ENCODE measurements at places on chromosomes 6 and 20. TPM values are rescaled to one million over a fixed set of nuclear protein-coding genes. Genes with fewer than 3 reads are reported as not detected.

- no peak for DNase-seq
Measured at GRCh38 chr6:30760549-30760948, 16.2 kb upstream of the IER3 start.

- DNase-seq, result peak; percentile 42
Measured at GRCh38 chr20:31543966-31544598, 29.8 kb downstream of the HM13 start.

DNA sequence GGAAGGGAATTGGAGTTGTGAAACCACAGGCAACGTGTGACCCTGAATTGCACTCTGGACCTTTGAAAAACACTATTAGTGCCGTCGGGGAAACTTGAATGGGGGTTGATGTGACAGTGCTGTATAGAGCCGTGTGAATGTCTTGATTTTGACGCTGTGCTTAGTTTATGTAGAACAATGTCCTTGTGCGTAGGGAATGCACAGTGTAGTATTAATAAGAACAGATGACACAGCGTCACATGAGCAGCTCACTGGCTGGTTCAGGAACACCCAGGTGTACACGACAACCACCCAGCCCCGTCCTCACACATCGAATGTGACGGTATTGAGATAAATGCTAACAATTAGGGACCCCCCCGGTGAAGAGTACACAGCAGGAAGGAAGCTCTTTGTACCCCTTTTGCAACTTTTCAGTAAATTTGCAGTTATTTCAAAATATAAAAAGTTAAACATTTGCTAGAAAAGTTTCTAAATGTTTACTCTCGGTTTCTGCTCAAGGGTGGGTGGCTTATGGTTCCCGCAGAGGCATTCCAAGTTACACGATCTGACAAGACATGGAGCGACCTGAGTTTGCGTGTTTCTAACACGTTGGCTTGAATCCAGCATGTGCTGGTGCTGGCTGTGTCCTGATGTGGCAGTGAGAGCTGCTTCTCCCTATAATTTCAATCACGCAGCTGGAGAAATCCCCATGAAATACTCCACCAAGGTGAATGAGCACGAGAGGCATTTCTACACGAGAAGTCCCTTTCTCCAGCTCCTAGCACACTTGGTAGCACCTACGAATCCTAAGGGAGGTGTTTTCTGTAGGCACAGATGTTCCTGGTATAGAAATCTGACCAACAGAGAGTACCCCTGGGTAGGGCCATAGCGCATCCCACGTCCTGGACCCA lies 208.0 kb upstream of the EXOC2 start:
- no peak for DNase-seq

- no peak for DNase-seq
Measured at GRCh38 chr6:28953039-28953584, 29.3 kb upstream of the TRIM27 start.

GRCh38 chr20:9507544-9508239 lies 6.7 kb upstream of the LAMP5 start:
- DNase-seq, result no peak

GRCh38 chr6:20252311-20252710 lies 40.0 kb upstream of the MBOAT1 start:
- DNase-seq, result no peak

The TNFRSF6B gene
- 2.8 TPM for polyA plus RNA-seq

DNA sequence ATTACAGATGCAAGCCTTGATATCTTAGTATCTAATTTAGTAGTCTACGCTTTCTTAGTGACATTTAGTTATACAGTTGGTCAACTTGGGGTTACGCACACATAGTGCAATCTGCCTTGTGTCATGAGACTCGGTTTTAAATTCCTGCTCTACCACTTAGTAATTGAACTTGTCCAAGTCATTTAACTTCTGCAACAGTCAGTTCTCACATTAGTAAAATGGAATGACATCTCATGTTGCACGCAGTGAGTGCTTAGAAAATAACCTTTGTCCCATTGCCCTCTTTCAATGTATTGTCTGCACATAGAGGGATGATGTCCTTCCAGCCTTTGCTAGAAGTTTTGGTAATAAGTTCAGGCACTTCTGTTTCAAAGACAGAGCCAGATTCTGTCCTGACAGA lies 48.6 kb downstream of the TMEM170B start:
- no peak for DNase-seq

DNA sequence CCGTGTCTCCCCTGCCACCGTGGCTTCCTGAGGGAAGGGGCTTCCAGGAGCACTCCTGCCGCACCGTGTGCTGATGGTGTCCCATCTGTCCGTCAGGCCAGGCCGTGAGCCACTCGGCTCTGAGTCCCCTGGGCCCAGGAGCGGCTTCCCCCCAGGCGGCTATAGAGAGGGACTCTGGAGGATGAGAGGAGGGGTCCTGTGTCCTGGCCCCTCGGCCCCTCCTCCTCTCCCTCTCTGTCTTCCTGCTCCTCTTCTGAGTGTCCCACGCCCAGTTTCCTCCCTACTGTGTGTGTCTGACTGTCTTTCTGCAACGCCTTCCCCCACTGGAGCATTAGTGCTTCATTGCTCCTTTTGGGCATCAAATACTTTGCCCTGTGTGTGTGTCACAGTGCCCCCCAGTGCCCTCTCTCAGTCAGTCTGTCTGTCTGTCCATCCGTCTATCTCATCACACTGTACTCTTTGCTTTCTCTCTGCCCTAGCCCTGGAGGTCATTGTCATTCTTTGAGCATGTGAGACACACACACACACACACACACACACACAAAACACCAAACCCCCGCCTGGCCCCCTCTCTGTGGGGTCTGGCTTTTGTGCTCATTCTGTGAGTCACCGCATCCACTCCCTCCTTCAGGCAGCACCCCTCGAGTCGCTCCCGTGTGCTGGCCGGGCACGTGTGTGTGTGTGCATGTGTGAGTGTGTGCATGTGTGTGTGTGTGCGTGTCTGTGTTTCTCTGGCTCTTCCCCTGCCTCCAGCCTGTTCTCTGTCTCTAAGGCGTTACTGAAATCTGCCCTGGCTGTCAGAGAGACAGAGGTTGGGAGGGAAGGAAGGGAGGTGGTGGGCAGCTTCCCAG lies 71.9 kb downstream of the SRC start:
- no peak for DNase-seq

GRCh38 chr20:46970937-46971630 lies 76.4 kb downstream of the EYA2 start:
- DNase-seq, result no peak

DNA sequence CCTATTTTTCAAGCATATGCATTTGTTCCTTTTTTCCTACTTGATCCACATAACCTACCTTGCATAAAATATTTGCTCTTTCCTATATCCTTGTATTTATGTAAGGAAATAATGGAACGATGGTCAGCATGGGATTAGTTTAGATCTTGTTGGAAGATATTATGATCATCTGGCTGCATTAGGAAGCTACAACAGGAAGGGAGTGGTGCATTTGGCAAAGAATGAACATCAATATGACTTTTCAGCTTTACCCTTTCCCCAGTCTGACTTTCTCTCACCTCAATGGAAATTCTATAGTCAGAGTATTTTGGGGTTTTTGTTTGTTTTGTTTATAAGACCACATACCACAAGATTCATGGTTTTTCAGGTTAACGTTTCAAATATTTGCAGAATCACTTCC lies 66.0 kb downstream of the HS3ST5 start:
- no peak for DNase-seq

The NTSR1 gene
- polyA plus RNA-seq, result 2.4 TPM

DNA sequence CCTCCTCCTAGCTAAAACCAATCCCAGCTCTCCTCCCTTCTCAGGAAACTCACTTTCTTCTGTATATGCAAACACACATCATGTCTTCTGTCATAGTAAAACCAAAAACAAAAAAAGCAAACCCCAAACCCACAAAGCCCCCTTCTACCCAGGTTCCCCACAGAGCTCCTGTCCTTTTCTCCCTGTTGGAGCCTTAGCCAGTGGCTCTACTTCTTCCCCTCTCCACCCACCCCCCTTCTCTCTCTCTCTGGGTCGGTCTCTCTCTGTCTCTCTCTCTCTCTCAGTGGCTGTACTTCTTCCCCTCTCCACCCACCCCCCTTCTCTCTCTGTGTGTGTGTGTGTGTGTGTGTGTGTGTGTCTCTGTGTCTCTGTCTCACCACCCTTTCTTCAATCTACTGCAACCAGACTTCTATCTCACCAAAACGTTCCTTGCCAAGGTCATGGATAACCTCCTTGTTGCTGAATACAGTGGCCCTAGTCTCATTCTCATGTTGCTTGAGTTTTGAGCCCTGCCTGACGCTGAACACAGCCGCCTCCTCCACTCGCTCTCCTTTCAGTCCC lies 8.7 kb upstream of the OSER1 start:
- DNase-seq, result no peak

GRCh38 chr20:16388731-16389130 lies 184.5 kb downstream of the KIF16B start:
- no peak for DNase-seq

DNA sequence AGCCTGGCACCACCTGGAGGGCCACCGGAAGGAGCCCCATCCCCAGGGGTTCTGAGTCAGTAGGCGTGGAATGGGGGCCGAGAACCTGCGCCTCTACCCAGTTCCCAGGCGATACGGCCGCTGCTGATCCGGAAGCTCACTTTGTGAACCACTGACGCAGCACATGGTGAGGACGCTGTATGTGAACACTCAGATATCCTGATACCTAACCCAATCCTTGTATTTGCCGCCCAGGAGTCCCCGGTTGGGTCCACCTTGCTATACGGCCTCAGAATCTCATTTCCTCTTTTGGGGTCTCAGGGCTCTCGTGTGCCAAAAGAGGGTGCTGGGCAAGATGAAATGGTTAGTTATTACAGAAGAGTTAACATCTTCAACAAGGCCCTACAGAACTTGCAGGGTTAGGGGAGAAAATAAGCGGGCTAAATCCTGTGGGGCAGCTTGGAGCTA lies 604 bp upstream of the RAB5IF start:
- no peak for DNase-seq

DNA sequence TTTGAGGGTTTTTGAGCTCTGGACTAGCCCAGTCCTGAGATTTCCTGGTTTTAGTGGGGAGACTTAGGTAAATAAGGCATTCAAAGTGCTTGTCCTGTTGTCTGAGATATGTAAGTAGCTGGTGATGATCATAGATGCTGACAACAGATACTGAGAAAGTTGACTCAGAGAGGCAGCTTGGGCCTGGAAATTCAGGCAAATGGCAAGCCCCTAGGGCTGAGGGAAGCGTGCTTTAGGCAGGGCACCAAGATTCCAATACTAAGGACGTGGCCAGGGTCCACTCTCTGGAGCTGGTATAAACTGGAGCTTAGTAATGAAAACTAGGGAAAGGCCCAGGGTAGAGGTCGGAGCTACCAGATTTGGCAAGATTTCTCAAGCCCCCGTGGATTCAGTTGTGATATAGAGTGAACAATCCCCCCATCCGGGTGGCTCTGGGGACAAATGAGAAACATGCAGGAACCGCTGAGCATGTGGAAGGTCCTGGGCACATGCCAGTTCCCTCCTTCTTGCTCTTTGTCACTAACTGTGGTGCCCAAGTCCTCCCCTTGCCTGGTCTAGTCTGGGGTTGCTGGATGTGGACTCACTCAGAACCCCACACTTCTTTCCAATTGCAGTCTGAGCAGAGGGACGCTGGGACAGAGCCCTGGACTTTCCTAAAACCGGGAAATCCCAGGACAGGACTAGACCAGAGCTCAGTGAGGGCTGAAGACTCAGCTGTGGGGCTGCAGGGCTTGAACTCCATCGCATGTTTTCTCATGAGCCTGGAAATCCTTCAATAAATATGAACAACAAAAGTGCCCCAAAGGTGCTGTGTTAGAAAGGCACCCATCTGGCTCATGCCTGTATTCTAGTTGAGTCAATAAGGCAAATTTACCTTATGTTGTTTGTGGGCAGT lies 10.3 kb downstream of the SLC22A3 start:
- no peak for DNase-seq

DNA sequence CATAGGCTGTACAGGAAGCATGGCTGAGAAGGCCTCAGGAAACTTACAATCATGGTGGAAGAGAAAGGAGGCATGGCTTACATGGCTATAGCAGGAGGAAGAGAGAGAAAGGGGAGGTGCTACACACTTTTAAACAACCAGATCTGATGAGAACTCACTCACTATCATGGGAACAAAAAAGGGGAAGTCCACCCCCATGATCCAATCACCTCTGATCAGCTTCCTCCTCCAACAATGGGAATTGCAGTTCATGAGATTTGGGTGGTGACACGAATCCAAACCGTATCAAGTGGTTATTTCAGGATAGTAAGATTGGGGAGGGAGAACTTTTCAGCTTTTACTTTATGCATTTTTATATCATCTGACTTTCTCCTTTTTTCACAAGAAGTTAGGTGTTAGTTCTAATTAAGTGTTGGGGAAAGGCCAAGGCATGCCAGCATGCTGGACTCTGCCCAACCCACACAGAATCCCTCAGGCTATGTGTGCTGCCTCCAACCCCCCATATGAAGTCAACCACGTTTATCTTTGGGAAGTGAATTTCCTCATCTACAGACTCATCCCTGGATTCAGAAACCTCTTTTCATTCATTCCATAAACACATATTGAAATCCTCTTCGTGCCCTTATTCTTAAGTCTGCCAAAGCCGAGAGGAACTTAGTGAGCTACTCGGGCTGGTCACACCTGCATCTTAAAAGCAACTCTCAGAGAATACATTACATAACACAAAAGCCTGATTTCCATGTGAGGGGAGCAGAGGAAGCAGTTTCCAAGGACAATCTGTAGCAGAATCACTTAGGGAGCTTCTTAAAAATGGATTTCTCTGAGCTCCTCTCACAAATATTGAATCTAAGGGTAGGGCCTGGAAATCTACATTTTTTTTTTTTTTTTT lies 16.7 kb upstream of the CLIC5 start:
- DNase-seq, result no peak

DNA sequence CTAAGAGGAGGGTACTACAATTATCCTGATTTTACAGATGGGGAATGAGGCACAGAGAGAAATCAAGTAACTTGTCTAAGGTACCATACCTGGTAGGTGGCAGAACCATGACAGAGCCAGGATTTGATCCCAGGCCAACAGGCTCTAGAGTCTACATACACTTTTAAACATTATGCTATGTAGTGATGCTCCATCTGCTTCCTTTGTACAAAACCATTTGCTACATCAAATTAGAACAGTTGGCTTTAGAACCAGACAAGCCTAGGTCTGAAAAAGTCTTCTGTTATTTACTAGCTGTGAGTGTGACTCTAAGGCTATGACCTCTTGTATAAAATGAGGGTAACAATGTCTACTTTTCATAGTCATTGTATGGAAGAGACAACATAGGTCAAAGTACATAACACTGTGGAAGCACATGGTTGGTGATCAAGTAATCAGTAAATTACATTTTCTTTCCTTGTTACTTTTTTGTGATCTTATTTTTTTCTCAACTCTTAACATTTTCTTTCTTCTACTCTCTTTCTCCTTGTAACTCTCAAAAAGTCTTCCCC lies 122.1 kb downstream of the PDSS2 start:
- DNase-seq, result no peak

GRCh38 chr6:30112402-30112994 lies 392 bp downstream of the TRIM31 start:
- DNase-seq, result no peak

The PI16 gene
- 2.1 TPM for polyA plus RNA-seq

GRCh38 chr6:26421259-26422144 lies 18.8 kb upstream of the BTN3A3 start:
- peak; percentile 94 for DNase-seq

The POU5F1 gene
- polyA plus RNA-seq, result 7.2 TPM

DNA sequence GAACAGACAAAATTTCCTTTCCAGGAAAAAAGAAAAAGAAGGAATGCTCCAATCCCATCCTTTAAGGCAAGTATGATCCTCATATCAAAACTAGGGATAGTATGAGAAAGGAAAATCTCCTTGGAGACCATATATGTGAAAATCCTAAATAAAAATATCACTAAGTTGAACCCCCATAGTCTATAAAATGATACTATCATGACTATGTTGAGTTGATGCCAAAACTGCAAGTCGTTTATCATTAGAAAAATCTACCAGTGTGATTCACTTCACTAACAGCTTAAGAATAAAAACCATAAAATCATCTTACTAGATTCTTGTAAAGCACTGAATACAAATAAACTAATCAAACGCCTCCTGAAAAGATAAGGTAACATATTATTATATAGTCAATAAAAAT lies 76.6 kb upstream of the STXBP5 start:
- DNase-seq, result no peak

The KHDC1L gene
- not detected for polyA plus RNA-seq

Data from renal pelvis (tissue), 12 donors.